DMS153 (cell line): ENCODE measurements at places on chromosomes 4 and X.
A peak's percentile ranks its signal among the peaks of the same experiment; 100 is the strongest.

GRCh38 chr4:60953826-60954225 is 246.3 kb upstream of the ADGRL3 start:
- DNase-seq = no peak

- peak; percentile 68 for DNase-seq
These were observed 7.3 kb downstream of the GPR119 start for GRCh38 chrX:130378024-130378669.

GRCh38 chr4:102218656-102219055 is 126.6 kb downstream of the SLC39A8 start:
- no peak for DNase-seq

- no peak for DNase-seq
These were observed 18.0 kb downstream of the FAM184B start for GRCh38 chr4:17763416-17763815.

- DNase-seq = no peak
These were observed 116.9 kb downstream of the EFNB1 start for GRCh38 chrX:68945603-68946228.

GRCh38 chrX:63275127-63275526 is 76.0 kb downstream of the SPIN4 start:
- DNase-seq = no peak
